ENCODE measurements at places on chromosomes 1 and 21. TPM values are rescaled to one million over a fixed set of nuclear protein-coding genes. Genes with fewer than 3 reads are reported as not detected.

- DNase-seq: no peak
Measured at GRCh38 chr1:219293410-219293809, 119.7 kb downstream of the LYPLAL1 start.

- no peak for DNase-seq
Measured at GRCh38 chr1:205843036-205843859, 6.7 kb downstream of the PM20D1 start.

DNA sequence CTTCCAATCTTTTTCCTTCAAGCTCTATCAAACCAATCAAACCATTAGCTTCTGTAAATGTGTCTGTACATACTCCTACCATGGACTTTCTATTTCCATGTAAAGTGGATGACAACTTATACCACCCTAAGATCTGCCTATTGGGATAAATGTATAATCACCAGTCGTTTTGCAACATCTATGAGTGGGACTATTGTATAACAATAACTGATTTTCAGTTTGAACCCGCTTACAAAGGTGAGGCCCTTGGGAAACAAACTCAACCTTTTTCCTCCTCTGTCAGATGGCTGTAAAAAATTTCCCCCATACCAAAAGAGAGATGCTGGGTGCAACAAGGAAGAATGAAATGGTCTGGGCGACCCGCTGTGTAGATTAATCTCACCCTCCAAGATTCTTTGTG lies 399.1 kb upstream of the ADAMTS5 start:
- DNase-seq: no peak

DMBX1 gene
- polyA plus RNA-seq: not detected

RNU1-4 gene
- polyA plus RNA-seq: not detected

FAM3B gene
- not detected for polyA plus RNA-seq

HPCAL4 gene
- 2.5 TPM for polyA plus RNA-seq

PDZK1IP1 gene
- polyA plus RNA-seq: not detected
